Foreskin melanocyte (primary cell): ENCODE measurements at places on chromosomes 7 and 10.

- DNase-seq: no peak
Measured at GRCh38 chr10:18456984-18457383, 194.4 kb downstream of the NSUN6 start.

DNA sequence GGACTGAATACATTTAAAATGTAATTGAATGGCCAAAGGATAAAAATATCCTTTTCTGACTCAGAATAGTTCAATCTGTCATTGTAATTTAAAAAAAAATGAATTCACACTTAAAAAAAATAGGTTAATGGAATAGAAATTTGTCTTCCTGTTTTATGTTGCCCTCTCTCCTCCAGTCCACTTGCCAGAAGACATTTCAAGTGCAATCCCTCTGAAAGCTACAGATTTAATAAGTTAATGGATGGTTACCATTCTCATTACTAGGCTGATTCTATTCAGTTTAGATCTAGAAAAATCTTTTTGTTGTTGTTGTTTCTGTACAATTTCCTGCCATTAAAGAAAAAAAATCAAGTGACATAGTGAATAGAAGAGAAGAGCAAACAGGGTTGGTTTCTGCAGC lies 142.9 kb downstream of the SKAP2 start:
- DNase-seq: no peak

DNA sequence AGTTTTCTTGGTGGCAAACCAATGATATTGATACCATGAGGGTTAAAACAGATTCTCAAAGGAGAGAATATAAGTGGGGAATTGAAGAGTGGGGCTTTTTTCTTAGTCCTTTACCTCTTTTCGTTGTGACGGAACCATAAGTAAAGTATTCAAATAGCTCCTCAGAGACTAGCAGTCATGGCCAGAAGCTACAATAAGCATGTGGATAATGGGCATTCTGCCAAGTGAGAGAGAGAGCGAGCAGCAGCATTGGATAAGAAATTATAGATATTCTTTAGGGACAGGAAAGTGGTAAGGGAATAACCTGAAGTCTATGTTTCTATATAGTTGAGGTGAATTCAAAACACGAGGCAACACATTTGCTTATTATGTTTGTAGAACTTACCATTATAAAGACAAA lies 235.1 kb downstream of the SEMA3E start:
- DNase-seq: no peak

DNA sequence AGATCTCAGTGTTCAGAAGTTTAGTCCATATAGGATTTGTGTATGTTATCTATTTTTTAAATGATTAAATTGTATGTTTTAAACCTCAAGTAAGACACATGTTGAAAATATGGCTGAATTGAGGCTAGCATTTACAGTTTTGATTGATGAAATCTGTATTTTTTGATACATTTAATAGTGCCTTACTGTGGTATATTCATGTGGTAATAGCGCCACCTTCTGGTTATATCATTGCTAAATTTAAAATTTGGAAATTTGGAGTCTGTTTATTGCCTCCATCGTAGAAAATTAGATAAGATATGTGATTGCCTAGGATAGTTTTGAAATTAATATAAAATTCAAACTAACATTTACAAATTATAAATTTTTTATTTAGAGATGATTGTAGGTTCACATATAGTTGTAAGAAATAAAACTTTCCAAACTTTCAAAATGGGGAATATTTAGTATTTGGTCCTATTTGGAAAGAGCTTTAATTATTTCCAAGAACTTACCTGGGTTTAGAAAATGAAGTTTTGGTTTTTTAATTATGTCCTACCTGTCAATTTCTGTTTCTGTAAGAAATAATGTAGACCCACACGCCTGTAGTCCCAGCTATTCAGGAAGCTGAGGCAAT lies 19.1 kb upstream of the ARMS2 start:
- peak; percentile 42 for DNase-seq

DNA sequence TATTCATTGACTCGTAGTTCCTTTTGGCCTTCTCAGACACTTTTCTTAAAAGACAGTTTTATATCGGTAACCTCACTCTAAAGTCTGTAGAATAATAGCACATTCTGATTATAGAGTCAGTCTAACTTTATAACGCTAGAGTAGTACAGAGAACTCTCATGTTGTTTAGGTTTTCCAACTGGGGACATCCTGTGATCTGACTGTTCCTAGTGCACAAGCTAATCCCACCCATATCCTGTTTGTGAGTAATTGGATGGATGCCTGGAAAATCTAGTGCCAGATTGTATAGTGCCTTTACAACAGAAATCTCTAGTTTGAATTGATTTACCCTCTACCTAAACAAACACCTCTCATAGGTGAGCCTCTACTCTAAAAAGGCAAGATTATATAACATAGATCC lies 107.4 kb downstream of the ZEB1 start:
- peak; percentile 1 for DNase-seq

- no peak for DNase-seq
Measured at GRCh38 chr10:117159390-117159789, 21.3 kb upstream of the VAX1 start.

- no peak for DNase-seq
Measured at GRCh38 chr7:3888096-3888495, 587.0 kb downstream of the SDK1 start.

DNA sequence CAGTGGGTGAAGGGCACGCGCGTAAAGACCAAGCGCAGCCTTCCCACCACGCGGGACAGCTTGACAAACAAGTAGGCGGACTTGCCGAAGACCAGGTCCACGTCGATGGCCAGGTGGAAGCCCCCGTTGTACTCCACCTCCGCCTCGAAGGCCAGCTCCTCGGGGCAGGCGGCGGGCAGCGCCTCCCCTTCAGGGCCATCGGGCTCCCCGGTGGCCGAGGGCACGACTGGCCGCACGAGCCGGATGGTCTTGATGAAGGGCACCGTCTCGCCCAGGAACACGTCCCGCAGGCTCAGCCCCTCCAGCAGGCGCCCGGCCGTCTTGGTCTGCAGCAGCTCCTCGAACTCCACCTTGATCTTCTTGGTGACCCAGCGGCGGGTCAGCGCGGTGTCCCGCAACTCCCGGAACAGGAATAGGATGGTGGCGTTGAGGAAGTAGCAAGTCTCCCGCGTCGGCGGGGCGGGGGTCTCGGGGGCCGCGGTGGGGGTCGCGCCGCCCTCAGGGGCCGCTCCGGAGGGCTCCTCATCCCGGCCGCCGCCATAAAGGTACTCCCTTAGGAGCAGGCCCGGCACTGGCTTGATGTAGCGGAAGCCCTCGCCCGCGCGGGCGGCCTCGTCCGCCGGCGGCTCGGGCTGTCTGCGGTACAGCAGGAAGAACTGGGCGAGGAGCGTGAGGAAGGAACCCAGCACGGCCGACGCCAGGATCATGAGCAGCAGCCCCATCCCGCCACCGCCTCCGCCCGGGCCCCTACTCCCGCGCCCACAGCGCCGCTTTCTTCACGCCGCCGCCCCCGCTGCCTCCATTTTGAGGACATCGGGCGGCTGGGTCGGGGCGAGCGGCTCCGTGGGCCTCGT lies 507 bp downstream of the PDZD8 start:
- peak; percentile 21 for DNase-seq

- DNase-seq: no peak
Measured at GRCh38 chr10:10734356-10735064, 283.2 kb upstream of the CELF2 start.

DNA sequence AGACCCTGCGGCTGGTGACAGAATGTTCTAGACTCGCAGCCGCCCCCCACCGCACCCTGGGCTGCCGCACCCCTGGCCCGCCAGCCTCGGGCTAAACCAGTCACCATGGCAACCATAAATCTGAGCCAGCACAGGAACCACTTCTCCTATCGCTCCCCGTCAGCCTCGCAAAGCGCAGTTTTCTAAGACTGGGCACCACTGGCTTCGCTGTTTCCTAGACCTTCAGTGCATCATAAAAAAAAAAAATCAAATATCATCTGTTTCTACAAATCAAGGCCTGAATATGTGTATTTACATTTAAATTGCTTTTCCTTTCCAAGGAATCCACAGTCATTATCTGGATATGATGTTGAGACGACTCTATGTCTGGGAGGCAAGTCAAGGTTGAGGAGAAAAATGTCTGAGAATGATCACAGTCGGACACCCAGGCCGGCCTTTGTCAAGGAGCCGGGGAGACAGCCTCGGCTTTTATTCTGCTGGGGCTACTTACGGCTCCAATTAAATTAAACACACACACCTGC lies 99.9 kb downstream of the PTPRN2 start:
- DNase-seq: no peak

GRCh38 chr7:53306846-53307245 lies 271.4 kb downstream of the POM121L12 start:
- no peak for DNase-seq

GRCh38 chr7:91503934-91504555 lies 239.8 kb downstream of the FZD1 start:
- no peak for DNase-seq

DNA sequence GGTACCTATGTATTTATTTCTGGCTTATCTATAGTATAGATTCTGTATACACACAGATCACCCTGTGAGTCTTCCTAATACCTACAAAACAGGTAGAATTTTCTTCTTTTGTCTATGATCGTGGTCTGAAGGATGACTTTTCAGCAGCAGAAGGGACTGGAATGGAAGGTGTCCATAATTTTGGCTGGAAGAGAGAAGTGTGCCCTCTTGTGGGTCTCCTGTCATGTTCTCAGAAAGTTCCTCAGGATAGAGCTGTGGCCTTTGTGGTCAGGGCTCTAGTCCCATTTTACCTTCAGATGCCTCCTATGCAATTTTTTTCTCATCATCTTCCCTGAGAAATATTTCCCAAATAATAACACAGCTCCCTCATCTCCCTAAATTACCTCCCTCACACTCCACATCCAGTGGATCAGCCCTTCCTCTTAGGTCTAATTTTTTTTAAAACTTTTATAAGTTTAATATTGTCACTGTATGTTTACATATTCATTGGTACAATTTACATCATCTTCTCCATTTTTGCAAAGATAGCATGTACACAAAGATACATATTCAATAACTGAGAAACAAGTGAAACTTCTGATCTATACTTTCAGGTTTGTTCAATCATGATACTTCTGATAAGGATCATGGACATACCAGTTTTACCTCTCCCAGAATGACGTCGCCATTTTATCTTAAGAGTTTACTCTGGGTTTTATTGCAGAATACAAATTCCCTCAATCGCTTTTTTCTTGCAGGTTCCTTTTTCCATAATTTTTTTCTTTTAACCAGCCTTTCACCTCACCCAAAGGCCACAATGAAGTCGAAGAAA lies 112.7 kb downstream of the REEP3 start:
- DNase-seq: peak; percentile 24

DNA sequence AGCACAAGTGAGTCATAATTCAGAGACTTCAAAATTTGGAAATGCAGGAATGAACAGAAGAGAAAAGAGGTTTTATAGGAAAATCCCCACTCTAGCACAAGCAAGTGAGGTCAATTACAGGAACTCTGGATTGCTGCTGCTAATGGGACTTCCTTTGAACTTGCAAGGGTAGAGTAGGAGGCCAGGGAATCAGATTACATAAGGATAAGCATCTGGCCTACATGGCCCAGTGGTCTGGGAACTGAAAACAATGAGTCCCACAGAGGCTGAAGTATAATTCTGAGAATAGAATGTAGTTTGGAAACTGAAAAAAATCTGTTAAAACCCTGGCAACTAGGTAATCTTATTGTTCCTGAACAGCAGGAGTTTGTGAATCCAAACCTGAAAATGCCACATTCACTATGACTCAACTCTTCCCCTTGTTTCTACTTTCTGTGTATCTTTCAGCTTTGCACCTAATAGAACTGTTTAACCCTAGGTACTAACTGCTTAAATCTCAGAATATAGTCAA lies 66.5 kb downstream of the CTNNA3 start:
- DNase-seq: no peak

DNA sequence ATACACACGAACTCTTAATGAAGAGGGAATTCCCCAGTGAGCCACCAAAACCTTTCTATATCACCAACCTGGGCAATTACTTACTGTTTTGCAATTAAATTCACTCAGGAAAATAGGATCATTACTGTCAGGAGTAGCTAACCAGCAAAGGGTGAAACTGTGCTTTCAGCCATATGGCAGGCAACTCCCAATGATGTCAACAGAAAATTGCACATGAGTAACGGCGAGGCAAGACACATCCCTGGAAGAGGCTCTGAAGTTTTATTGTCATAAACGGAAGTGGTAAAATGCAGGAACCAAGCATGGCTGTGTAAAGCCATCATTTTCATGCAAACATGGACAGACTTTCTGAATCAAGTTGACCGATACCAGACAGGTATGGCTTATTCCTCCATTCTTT lies 548.9 kb upstream of the AUTS2 start:
- no peak for DNase-seq

- DNase-seq: no peak
Measured at GRCh38 chr7:20439416-20440185, 108.9 kb downstream of the ITGB8 start.

- DNase-seq: no peak
Measured at GRCh38 chr7:91603707-91604106, 276.8 kb downstream of the MTERF1 start.

DNA sequence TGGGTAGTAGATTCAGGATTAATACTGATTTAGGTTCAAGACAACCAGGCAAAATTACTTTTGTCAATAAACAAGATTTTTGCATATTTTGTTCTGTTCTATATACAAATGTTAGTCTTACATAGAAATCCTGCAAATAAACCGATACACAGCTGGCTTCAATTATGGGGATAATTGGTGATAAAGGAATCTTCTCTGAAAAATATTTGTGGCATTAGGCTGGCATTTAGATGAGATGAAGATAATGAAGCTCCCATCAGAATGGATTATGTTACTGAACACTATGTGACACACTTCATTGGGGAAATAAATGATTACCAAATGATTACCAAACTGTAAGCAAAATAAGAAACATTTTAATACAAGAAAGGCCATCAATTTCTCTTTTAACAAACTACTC lies 65.8 kb downstream of the NT5C2 start:
- no peak for DNase-seq

DNA sequence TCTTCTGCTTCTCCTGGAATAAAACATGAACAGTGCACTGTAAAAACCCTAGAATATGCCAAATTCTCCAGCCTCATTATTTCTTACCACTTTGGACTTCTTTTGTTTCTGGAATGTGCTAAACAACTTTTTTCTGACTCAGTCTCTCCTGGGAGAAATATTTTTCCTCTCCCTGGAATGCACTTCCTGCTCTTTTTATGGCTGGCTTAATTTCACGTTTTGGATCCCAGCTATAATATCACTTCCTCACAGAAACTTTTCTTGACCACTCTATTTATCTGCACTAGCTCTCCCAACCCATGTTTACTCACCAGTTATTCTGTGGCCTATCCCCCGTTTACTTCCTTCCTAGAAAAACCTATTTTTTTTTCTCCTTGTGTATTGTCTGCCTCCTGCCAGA lies 26.7 kb downstream of the ABCB5 start:
- no peak for DNase-seq

DNA sequence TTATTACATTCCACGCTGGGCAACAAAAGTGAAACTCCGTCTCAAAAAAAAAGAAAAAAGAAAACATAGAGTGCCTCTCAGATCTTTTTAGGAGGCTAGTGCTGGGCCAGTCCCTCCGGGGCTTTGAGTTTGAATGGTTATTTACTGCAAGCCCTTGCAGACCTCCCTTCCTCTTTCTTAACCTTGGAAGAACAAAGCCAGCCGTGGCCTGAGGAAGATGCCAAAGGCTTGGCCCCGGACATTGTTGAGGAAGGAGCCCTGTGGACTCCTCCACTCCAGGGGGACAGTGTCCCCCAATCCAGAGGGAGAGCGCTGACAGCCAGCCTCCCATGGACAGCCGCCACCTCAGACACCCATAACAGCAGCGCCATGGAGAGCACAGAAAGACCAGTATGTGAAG lies 5.0 kb downstream of the TSPAN33 start:
- DNase-seq: no peak

GRCh38 chr10:13693783-13694700 lies 107.3 kb downstream of the PRPF18 start:
- no peak for DNase-seq
